Stimulated activated CD4-positive, alpha-beta T cell treated with anti-CD3 and anti-CD28 coated beads, Interleukin-1b, Interleukin-23, amount 100 ng/mL, for 1 hour (primary cell): ENCODE measurements at places on chromosomes 3 and 15.

DNA sequence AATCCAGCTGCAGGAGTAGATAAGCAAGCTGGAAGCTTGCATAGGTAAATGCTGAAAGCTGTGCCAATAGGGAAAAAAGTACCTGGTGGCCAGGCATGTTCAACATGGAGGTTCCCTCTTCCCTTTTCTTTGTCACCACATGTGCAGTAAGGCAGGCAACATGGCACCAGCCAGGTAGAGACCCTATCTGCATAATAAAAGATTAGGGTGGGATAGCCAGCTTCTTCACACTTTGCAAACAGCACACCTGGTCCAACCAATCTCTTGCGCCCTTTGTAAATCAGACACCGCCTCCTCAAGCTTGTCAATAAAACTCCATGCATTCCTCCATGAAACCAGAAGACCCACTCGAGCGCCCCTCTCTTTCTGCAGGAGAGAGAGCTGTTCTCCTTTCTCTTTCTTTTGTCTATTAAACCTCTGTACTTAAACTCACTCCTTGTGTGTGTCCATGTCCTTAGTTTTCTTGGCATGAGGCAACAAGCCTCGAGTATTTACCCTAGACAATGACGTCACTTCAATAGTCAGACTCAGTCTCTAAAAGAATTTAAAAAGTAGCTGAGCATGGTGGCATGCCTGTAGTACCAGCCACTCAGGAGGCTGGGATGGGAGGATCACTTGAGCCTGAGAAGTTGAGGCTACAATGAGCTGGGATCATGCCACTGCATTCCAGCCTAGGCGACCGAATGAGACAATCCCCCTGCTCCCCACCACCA is 256.3 kb downstream of the SCAPER start:
- no peak for DNase-seq

- no peak for DNase-seq
These were observed 87.8 kb downstream of the NCEH1 start for GRCh38 chr3:172622916-172623700.

DNA sequence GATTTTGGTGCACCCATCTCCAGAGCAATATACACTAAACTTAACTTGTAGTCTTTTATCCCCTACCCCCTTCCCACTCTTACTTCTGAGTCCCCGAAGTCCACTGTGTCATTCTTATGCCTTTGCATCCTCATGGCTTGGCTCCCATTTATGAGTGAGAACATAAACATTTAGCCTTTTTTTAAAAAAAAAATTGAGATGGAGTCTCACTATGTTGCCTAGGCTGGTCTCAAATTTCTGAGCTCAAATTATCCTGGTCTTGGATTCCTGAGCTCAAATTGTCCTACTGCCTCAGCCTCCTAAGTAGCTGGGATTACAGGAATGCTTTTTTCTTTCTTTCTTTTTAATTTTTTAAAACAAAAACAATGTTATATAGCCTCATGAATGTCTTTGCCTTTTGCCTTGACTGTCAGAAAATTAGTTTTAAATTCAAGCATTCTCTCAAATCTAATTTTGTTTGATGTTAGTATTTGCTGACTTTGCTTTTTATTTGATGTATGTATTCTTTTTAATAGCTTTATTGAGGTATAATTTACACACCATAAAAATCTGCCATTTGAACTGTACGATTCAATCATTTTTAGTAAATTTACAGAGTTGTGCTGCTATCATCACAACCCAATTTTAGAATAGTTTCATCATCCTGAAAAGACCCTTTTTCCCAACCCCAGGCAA is 46.9 kb downstream of the NFKBIZ start:
- no peak for DNase-seq

DNA sequence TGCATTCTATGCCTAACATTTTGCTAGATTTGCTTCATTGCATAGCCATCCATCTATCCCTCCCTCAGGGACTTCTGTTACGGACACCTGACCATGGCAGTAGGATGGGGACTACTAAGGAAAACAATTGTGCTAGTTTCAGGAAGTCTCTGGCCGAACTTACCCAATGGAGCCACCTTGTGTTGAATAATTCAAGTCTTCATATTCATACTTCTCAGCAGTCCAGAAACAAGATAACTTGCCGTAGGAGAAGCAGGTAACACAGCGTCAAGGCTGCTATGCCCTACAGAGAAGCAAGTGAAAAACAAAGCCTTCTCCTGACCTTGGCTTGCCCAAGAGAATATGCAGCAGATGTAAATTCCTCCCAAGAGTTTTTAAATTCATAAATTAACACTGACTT is 685.3 kb downstream of the GRM7 start:
- DNase-seq, result no peak

DNA sequence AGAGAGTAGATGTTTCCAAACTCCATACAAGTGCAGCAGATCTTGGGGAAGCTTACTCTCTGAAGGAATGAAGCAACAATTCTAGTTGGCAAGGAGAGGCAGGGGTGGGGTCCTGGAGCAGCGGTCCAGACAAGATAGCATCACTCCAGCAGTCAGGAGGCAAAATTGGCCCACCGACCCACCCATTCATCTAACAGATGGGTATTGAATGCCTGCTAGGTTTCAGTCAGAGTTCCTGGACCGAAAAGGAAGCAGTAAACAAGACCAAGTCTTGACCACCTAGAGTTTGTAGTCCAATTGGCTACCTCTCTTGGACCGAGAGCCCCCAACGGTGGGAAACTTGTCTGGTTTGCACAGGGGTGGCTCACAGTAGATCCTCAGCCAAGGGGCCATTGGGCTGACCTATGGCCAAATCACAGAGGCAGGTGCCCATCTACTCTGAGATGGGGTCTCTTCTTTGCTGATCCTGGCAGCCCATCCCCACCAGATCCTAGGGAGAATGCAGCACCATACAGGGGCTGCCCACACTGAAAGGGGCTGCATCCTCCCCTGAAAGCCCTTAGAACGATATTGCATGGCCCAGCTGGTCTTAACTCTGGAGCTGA is 74.3 kb downstream of the CORO2B start:
- no peak for DNase-seq

- no peak for DNase-seq
These were observed 1.4 kb downstream of the SLTM start for GRCh38 chr15:58931987-58932588.

DNA sequence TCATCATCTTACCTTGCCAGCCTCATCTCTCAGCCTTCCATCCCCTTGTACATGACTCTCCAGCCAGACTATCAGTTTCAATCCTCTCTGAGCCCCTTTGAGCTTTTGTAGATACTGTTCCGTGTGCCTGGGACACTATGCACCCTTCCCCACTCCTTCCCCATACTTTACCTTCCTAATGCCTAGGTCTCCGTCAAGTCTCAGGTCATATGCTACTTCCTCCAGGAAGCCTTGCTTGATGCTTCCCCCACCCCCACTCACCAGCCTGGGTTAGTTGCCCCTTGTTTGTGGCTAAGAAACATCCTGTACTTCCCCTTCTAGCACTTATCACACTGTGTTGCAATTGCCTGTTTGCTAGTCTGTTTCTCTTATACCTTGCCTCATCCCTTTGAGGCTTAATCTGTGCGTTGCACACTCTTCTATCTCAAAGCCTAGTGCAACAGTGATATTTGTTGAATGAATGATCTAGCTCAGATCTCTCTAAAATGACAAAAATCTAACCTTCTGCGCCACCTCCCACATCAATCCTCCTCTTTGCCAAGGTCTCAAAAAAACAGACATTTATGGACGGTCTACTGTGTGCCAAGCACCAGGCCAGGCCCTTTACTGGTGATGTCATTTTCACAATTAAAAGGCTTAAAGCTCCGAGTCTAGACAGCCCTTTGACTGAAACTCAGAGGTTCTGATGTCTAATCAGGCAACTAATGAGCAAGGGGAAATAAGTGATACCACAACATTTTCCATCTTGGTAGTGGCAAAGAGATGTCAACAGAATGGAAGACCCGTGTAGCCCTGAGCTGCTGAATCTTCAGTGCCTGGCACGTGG is 6.5 kb upstream of the USP3 start:
- no peak for DNase-seq

DNA sequence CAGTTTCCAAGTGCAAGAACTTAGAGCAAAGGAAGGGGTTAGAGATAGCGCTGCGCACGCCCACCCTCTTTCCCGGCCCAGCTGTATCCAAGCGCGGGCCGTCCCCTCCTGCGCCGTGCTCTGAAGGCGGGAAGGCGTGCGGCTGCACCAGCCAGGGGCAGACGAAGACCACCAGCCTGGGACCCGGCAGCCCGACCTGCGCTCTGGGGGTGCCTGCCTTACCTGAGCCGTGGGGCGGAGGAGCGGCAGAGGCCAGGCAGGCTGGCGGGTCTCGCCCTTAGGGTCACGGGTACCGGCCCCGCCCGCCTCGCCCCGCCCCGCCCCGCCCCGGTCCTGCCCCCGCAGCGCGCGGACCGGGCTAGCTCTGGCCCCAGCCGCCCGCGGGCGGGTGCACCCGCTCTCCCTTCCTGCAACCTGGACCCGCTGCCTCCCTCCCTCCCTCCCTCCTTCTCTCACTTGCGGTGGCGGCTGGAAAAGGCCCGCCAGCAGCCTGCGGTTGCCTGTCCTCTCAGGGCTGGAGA is at the start of gene WDR72:
Gene WDR72 (minus strand): TSS at position 253 of the 521 bp plus-strand sequence. CDS start 26,514 bp downstream, outside the sequence.
- DNase-seq, result no peak

DNA sequence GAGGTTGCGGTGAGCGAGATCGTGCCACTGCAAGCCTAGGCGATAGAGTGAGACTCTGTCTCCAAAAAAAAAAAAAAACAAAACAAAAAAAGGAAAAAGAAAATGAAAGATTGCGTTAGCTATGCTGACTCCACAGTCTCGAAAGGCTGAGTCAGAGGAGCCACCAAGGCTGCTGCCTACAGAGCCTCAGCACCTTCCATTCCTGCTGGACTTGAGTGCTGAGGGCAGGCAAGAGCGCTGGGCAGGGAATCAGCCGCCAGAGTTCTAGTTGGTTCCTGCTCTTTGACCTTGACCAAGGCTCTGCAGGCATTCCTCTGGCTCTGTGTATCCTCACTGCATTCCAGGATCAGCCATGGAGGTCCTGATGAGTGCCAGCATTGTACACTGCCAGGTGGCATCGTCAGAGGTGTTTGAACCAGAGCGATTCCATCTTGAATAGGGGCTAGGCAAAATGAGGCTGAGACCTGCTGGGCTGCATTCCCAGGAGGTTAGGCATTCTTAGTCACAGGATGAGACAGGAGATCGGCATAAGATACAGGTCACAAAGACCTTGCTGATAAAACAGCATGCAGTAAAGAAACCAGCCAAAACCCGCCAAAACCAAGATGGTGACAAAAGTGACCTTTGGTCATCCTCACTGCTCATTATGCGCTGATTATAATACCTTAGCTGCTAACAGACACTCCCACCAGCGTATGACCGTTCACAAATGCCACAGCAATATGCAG is 5.9 kb downstream of the MESP2 start:
- DNase-seq, result no peak

DNA sequence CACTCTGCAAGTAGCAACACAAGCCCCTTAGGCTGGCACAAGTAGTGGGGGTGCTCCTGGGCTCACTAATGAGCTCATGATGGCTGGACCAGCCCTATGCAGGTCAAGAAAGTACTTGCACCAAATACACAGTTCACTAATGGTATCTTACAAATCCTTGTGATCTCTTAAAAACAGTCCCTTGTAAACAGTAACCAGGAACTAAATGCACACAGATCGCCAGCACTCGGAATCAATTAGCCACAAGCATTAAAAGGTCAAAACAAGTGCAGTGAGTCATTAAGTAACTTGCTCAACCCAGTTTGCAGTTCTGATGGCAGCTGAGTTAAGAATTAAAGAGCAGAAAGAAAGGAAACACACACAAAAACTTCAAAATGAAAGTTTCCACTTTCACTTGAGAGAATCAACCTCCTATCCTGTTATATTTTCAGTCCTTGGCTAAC is 43.2 kb downstream of the ARHGEF3 start:
- no peak for DNase-seq

DNA sequence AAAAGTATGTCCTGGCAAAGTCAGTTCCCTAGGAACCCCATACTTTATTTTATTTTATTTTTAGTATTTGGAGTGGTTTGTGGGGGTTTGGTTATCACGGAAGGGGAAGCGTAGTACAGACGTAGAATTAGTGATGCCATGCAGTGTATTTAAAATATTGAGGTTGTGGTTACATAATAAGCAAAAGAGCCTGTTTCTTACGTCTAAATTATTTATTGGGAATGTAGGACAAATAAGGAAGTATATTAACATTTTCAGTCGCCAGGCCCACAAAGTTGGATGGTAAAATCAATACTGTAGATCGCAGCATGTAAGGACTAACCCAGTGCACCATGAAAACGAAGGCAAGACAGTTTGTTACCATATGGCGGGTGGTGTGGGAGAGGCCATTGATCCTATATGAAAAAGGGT is 558 bp downstream of the DTWD1 start:
- DNase-seq, result no peak

DNA sequence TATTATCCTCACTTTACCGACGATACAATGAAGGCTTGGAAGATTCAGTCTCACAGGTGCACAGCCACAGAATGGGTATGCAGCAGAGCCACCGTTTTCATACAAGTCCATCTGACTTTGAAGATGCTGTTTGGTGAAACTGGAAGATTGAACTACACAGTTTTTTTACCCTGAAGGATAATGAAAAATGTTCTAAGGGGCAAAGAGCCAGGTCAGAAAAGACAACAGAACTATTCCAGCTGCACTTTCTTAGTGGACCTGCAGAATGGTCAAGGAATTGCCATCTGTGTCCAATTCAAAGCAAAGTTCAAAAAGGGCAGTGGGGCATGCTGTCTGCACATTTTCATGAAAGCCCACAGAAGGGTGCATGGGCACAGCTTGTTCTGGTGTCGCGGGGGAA is 127.6 kb upstream of the PDZRN3 start:
- DNase-seq, result no peak

GRCh38 chr3:177300039-177300833 is 103.0 kb upstream of the TBL1XR1 start:
- DNase-seq, result no peak

- DNase-seq, result no peak
These were observed 397.1 kb upstream of the CFAP20DC start for GRCh38 chr3:59446775-59447465.
